ENCODE measurements at places on chromosomes 3 and 15.
A peak's percentile ranks its signal among the peaks of the same experiment; 100 is the strongest.

DNA sequence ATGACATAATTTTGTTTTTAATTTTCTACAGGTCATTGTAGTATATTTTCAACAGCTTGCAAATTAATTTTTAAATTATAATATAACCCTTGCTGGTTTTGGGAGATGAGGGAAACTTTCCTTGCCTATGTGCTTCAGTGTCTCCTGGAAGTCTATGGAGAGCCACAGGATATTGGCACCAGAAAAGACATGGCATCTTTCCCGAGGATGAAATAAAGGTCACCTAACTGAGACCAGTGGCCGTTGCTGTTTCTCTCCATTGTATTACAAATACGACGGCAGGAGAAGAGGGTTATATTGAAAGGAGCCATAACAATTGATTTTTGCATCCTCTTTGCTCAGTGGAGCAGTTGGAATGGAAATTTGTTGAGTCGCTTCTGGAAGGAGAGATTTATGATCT, 19.9 kb upstream of the AQP9 start:
- no peak for DNase-seq

DNA sequence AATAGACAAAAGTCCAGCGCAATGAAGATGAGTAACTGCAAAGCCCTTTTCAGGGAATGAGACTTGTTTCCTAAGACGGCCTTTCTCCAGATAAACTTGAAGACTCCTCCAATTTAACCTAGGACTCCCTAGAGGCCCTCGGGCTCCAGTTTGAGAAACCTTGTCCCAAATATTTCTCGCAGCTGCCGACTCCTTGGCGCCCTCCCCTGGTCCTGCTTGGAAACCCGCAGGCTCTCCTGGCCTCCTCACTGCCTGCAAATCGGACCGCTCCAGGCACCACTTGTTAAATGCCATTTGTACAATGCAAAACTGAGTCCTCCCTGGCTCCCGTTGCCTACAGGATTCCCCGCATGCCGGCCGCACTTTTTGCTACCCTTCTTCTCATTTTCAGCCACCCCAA, 36.8 kb downstream of the MUC4 start:
- no peak for DNase-seq

DNA sequence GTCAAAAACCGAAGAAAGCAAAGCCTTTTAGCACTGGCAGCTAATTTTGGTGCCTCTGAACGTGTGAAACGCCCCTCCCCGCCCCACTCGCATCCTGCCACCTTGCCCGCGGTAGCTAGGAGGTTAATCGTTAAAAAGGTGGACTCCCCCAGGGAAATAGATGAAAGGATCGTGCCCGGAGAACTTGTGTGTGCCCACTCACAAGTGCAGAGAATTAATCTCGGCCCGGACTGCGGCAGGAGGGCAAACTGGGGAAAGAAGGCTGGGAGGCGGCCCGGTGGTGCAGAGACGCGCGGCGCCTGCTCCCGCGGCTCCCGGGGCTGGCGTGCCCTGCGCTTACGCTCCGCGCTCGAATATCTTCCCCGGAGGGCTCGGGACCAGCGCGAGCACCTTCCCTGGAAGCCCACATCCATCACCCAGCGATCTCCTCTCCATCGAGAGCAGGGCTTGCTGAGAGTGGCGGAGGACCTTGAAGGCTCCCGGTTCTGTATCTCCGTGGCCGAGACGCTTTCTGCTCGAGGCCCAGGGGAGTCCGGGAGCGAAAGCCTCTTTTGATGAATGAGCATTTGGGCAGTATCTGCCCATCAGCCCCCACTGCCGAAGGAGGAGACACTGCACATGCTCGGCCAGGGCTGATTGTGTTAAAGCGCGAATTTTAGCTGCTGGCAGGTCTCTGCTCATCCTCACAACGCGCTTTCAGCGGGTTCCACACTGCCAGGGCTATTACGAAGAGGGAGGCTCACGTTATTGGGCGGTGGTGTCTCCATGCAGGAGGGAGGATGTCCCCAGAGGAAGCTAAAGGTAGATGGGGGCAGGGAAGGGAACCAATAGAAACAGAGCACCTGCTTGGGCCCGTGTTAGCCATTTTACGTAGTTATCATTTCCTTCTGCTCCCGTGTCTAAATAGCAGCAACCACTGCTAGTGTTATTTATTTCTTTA, 1.3 kb upstream of the SPTSSB start:
- DNase-seq: peak; percentile 67

- no peak for DNase-seq
Observed at GRCh38 chr15:90893175-90894090, 9.1 kb downstream of the FES start.

DNA sequence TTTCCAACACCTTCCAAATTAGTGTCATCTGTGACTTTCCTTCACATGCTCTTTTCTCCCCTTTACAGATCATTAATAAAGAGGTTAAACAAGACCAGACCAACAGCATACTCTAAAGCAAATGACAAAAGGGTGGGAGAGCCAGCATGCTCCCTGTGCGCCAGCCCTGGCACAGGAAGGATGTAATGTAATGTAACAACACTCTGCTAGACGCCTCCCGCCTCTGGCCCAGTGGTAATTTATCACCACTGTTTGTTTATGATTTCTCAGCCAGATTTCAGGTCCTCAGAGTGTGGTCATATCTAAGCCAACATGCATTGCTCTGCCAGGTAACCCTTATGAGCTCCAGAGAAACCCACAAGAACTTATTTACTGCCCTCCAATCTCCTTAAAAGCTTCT, 189.5 kb upstream of the WNT5A start:
- no peak for DNase-seq
